ENCODE measurements at places on chromosomes 12 and 14.

DNA sequence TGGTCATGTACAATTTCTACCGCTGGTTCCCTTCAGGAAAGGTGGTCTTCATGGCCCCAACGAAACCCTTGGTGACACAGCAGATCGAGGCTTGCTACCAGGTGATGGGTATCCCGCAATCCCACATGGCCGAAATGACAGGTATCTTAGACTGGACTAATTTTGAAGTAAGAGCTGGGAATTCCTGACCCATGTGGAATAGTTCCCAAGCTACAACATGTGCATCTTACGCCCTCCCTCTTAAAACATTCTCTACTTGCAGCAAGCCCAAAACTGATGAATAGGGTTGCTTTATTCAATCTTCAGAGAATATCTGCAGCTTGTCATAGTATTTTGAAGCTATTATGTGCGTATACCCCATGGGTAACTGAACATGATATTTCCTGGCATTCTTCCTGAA is 669 bp downstream of the FANCM start:
- DNase-seq = no peak

DNA sequence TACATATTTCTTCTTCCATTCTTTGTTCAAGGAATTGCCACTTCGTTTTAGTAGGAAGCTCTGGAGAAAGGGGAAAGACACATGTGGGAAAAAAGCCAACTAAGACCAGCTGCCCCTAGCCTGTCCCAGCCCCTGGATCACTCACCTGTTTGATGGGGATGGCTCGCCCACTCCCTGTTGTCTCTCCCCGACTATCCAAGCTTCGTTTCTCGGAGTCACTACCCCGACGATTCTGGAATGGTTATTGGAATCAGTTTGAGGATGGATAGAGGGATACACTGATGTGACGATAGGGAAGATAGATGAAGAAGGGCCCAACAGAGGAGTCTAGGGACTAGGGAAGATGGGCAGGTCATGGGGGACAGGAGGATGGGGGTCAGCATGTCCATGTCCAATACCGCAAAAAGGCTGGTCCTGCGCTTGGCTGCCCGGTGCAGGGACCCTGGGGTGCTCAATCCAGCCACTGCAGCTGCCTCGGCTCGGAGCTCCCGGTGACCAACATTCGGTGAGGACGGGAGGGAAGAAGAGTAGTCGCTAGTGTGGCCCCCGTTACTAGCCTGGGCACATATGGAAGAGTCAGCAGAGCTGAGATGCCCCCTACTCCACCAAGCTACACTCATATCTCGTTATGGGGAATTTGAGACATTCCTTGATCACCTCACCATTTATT is 7.0 kb downstream of the AGAP2 start:
- no peak for DNase-seq

DNA sequence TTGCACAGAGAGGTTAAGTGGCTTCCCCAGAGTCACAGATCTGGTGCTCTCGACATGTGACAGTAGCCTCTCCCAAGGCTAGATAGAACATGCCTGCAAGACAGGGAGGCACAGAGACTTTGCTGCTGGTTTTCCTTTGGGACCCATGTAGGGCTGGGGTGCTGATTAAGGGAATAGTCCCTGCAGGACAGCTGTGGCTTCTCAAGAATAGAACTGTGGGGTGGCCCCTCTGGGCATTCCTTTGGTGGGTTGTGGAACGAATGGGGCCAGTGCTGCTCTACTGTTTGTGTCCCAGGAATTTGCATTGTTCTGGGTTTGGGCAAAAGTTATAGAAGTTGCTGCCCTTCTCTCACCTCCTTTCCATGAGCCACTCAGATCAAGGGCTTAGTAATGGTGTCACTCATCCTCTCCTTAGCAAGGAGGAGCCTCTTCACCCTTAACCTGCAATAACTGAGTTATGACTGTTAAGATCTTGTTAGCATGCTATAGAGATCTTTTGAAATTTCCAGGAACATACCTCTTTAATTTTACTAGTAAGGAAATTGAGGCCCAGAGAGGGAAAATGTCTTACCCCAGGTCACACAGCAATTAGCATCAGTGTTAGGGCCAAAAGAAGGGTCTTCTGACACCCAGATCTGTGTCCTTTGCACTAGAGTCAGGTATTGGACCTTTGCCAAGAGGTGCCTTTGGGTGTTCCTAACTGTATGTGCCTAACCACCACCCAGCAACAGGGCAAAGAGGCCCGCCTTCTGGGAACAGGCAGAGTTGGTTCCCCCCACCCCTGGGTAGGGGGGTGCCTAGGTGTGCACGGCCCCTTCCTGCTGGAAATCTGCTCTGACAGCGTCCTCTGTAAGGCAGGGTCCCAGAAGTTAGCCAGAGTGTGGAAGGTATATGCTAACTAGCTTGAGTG is 31.4 kb downstream of the CD9 start:
- DNase-seq = no peak

DNA sequence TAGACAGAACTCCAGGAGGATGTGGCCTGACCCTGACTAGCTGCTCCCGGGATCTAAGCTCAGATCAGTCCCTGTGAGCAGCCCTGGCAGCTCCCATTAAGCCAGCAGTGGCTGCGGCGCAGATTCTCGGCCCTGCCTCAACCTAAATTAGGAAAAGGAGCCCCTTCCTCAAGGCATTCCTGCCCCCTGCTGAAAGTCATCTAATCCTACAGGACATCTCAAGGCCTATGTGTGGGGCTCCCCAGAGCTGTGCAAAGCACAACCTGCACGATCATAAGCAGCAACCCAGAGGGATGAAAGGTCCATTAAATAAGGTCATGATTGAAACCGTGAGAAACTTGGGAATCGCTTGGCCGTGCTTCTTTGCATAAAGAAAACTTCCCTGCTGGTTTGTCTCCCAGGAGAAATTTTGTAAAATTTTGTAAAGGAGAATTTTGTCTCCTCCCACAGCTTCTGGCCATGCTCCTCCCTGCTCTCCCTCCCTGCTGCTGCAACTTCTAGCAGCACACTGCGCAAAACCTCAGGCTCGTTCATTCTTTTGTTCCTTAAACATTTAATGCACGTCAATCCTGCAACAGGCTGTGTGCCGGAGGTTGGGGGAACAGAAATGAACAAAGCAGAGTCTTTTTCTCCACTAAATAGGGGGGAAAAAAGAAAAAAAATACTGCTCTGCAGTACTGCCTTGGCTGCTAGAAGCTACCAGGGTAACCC is 96.6 kb upstream of the SLC35F4 start:
- no peak for DNase-seq

- DNase-seq = no peak
These were observed 78.9 kb upstream of the GZMB start for GRCh38 chr14:24712909-24713308.

DNA sequence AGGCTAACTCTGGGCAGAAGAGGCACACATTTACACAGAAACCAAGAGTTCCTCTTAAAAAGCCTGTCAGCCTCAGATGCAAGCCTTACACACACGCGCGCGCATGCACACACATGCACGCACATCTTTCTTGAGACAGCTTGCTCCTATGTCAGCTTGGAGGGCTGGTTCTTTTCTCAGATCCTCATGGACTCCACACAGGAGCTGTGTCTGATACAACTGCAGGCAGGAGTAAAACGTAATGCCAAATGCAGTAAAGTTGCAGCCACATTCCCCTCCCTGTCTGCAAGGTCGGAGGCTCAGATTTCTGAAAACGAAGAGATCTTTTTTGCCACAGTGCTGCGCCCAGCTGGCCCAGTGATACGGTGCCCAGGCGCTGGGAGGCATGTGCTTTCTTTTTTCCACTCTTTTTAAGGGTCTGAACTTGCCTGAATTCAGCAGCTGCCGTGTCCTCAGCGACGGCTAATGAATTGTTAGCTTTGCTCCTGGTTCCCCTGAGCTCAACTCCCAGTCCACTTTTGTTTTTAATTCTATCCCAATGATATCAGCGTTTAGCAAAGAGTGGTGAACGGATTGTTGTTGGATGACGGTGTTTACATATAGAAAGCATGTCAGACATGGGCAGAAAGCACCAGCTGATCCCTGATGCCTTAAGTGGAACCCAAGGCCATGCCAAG is 72.9 kb upstream of the FOXN3 start:
- DNase-seq = no peak

GRCh38 chr14:93787465-93788292 is 606 bp downstream of the PRIMA1 start:
- no peak for DNase-seq

DNA sequence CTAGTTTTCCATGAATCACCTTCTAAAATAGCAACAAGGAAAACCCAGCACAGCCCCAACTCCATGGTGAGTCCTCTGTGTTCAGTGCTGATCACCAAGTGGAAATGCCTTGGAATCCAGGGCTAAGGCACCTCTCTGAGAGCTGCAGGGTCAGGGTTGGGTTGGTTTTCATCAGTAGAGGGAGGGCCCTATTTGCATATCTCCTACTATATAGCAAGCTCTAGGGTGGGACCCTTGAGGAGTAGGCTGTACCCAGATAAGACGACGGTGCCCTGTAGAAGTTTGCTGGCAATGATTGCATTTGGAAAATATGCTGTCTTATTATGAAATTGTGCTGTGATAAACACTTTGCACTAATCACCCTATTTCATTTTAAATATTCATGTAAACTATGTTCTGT is 1011.8 kb downstream of the TMEM121 start:
- no peak for DNase-seq

- DNase-seq = no peak
These were observed 15.0 kb downstream of the ACACB start for GRCh38 chr12:109131154-109132050.

DNA sequence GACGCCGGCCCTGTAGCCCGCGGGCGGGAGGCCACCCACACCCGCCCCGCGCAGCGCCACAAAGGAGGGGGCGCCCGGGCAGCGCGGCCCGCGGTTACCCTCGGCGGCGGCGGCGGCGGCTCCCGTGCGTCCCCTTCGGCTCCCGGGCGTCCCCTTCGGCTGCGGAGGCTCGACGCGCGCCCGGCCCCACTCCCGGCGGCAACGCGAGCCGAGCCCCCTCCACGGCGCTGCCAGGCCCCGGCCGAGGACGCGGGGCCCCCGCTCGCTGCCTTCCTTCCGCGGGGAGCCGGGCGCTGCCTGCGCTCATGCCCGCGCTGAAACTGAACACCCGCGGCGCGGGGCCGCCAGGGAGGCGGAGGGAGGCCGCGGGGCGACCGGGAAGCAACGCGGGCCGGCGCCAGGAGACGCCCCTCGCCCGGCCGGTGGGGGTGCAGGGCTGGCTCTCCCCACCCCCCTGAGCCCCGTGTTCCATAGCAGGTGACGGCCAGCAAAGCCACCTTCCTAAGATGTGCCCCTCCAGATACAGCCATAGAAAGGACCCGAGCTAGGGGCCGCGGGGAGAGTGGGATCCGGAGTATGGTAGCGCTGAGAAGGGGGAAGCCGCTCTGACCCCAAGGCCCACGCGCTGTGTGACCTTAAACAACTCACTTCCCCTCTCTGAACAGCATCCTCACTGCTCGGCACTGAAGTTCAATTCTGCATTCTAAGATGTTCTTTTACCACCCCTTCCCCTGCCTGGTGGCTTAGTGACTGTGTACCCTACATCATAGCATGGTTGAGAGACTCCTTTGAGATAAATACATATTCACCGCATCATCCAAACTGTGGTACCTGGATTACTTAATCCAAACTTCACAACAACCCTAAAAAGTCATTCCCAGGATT is 42.8 kb downstream of the KDM2B start:
- no peak for DNase-seq

DNA sequence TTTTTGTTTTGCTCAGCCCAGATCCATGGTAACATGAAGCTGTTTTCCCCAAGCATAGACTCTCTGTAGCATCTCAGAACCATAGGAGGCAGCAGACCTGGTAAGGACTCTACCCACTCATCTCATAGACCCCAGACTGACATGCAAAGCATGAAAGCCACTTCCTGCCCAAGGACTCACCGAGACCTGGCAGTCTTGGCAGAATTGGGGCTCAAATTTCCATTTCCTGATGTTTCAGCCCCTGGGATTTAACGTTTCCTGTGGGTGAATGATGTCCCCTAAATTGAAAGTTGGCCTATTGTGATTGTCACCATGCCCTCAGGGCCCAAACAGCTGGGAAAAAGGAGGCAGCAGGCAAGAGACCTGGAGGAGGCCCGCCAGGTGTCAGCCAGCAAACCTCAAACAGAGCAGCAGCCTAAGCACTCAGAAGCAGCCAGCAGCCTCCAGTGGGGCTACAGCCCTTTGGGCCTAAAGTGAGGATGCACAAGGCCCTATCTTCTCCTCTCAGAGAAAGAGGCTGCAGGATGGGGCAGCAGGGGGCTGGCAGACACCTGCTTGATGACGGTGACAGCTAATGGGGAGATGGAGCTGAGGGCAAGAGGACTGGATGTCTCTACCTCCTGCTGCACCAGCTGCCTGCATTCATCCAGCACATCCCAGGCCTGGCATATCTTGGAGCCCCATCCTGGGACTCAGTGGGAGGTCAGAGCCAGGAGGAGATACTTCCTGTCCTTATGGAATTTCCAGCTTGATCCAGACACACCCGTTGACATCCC is 8.5 kb downstream of the KRT85 start:
- DNase-seq = no peak

GRCh38 chr14:69328765-69329164 is 68.8 kb downstream of the GALNT16 start:
- DNase-seq = no peak

GRCh38 chr12:119594772-119595445 is 1.3 kb downstream of the TMEM233 start:
- DNase-seq = no peak

GRCh38 chr12:24229031-24229700 is 279.7 kb upstream of the SOX5 start:
- DNase-seq = no peak

DNA sequence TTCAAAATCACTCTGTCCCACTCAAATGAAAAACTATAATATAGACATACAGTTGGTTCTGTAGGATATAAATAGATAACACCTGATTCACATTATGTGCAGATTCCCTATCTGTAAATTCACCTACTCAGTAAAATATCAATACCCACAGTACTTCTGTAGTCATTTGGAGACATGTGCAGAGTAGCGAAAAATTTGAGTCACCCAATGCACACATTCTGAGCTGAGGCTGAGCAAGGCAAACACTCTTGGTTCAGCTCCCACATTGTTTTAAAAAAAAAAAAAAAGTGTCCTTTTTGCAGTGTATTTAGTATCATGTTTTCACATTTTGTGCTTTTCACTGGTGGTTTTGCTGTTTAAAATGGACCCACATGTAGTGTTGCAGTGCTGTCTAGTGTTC is 27.3 kb upstream of the BBS10 start:
- no peak for DNase-seq

DNA sequence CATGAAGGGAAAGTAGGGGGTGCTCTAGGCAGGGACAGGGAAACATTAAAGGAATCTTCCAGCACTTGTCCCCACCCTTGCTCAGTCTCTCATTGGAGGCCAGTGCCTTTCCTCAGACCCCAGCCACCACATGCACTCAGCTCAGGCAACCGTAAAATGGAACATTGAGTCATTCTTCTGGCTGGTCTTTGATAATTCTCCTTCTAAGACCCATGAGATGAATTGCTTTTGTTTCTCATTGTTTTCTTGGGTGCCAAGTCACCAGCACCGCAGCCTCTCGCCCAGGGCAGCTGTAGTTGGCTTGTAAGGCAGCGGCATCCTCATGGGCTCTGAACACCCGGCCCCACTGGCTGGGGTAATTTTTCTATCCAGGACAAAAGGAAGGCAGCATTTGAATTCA is 108.2 kb downstream of the PHETA1 start:
- no peak for DNase-seq

- DNase-seq = no peak
These were observed 356.2 kb downstream of the TMEM121 start for GRCh38 chr14:105882626-105883025.
